ENCODE measurements at places on chromosomes 12 and 14.

DNA sequence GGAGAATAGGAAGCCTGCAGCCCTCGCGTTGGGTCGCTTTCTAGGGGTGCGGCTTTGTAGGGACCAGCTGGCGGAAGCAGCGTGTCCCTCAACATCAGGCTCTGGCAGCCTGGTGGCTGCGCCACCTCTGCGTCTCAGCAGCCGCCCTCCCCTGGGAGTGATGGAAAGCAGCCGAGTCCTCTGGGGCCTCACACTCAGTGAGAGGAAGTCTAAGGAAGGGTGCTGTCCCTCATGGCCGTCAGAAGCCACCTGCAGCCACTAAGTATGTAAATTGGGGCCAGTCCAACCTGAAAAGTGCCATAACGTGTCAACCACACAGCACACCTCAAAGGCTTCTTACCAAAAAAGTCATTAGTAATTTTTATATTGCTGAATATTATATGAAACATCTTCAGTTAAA, 80.3 kb downstream of the WDR20 start:
- DNase-seq: no peak

DNA sequence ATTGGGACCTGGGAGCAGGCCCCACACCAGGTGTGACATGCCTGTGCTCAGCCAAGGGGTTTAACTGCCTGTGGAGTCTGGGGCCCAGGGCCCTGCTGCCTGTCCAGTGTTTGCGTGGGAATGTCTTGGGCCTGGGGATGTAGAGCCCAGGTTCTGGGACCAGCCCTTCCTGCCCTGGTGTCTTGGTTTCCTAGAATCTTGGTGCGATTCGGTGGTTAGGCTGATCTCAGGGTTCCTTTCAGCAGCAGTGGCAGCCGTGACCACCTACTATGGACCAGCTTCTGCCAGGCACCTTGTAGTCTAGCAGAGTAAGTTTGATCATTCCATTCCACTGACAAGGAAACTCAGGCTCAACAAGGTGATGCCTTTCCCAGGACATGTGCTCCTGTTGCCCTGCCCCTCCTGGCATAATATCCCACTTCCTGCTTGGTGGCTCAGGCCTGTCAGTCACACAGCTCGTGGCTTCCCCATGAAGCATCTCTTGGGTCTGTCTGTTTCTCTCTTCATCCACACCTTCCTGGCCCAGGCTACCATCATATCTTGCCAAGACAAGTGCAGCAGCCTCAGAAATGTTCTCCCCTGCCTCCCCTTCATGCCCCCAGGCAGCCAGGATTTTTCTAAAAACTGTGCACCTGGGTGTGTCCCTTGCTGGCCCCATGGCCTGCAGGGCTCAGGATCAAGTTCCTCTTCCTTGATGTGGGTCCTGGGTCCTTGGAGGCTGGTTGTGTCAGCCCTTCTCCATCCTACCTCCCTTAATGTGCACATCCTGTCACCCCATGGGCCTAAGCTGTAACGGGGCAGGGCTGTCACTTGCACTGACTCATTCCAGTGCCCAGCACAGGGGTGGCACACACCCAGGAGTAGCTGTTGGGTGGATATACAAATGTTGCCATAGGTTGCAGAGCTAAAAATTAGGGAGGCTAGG, 101.6 kb downstream of the SLC25A47 start:
- DNase-seq: no peak

DNA sequence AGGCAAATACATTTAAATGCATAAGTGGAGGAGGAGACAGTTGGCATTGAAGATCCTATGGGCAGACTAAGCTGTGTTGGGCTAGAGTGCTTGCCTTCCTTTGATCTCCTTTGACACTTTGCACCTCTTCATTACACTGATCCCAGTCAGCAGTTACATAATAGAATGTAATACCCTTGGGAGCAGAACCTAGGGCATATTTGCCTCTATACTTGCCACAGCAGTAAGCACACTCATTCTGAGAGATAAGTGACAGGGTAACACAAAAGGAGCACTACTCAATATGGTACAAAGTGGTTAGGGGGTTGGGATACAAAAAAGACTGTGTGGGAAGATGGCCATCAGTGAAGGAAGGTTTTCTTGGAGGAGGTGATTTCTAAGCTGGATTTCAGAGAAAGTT, 9.0 kb downstream of the MARS1 start:
- DNase-seq: no peak

- no peak for DNase-seq
Measured at GRCh38 chr14:105066240-105067071, 1.2 kb upstream of the GPR132 start.

DNA sequence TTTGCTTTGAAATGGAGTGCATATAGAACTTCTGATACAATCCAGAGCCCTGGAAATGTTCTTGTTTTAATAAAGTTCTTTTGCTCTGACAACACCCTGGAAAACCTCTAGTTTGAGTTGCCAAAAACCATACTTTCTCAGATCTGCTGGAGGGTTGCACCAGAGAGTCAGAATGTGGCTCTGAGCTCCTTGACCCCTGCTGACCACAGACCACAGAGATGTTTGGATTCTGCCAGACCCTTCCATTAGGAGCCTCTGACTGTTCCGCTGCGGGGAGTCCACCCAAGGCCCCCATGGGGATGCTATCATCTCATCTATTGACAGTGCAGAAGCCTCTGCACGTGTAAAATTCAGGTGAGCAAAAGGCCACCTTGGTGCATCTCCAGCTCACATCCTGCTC, 332.6 kb downstream of the GLT1D1 start:
- no peak for DNase-seq

- no peak for DNase-seq
Measured at GRCh38 chr12:57142121-57142520, 5.3 kb downstream of the LRP1-AS start.

- DNase-seq: no peak
Measured at GRCh38 chr12:116267948-116268347, 9.5 kb downstream of the MED13L start.

DNA sequence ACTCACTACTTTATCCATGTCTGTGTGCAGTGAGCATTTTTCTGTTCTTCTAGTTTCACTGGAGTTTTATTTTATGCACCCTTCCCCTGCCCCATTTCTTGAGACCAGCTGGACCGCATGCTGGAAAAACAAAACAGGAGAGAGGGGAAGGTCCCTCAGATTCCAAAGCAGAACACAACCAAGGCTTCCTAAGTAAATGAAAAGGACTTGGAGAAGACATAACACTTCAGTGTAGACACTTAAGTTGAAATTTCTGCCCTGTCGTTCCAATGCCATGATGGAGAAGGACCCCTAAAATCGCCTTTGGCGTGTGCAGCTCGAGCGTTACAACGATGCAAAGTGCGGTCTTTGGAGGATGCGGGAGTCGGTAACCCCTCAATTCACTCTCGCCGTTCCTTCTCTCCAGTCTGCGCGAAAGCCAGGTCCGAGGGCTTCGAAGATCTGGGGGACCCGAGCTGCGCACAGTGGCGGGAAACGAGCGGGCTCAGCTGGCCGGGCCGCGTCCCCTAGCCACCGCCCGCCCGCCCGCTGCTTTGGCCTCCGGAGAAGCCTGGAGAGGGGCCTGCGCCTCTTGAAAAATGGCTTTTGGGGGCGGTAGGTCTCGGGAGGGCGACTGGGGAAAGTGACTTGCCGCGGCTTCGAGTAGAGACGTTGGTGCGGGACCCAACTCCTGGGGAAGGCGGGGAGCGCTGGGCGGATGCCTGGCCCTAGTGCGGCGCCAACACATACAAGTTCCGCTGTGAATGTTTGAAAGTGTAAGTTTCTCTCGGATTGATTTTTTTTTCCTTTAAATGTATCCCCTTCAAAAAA, 11.2 kb upstream of the HOXC13 start:
- DNase-seq: no peak

GRCh38 chr14:92686411-92686899, 62.0 kb downstream of the LGMN start:
- DNase-seq: no peak

- no peak for DNase-seq
Measured at GRCh38 chr12:117760990-117761389, 207.8 kb downstream of the KSR2 start.

GRCh38 chr14:79265366-79265946, 945.8 kb downstream of the DIO2 start:
- no peak for DNase-seq

DNA sequence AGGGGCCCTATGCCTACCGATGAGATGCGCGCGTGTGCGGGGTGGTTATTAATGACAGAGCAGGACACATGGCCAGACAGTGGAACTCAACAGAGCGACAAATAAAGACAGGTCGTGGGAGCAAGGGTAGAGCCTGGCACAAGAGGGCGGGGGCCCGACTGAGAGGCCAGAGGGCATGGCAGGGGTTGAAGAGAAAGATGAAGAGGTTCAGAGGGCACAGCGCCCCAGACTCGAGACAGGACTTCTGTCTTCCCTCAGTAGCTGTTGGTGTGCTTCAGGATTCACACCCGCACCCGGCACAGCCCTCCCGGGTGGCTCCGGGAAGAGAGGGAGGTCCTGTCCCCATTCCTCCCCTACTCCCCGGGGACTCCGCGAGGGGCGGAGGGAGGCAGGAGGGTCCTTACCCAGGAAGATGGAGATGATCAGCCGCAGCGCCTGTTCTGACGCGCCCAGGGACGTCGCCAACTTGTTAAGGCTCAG, 366 bp downstream of the LPCAT3 start:
- DNase-seq: no peak

GRCh38 chr14:93716002-93716745, 72.1 kb downstream of the PRIMA1 start:
- DNase-seq: no peak

- DNase-seq: no peak
Measured at GRCh38 chr14:105413544-105413886, 6.1 kb upstream of the MTA1 start.

GRCh38 chr12:130966443-130967030, 12.8 kb downstream of the ADGRD1 start:
- no peak for DNase-seq

DNA sequence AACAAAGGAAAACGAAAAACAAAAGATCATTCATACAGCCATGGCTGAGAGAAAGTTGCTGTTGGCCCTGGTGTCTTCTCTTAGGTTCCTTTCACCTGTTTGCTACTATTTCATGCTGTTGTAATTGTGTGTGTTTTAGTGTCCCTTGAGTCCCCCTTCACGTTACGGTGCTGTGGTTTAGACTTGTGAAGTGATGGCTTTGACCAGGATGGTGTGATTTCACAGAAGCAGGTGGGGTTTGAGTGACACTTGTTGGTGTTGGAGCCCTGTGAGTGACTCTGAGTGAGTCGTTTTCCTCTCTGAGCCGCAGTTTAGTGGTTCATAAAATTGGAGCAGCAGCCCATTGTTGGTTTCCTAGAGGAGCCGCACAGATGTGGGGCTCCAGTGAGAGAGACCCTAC, 635.4 kb downstream of the VRK1 start:
- no peak for DNase-seq

- no peak for DNase-seq
Measured at GRCh38 chr14:77988970-77989369, 181.2 kb upstream of the NRXN3 start.

DNA sequence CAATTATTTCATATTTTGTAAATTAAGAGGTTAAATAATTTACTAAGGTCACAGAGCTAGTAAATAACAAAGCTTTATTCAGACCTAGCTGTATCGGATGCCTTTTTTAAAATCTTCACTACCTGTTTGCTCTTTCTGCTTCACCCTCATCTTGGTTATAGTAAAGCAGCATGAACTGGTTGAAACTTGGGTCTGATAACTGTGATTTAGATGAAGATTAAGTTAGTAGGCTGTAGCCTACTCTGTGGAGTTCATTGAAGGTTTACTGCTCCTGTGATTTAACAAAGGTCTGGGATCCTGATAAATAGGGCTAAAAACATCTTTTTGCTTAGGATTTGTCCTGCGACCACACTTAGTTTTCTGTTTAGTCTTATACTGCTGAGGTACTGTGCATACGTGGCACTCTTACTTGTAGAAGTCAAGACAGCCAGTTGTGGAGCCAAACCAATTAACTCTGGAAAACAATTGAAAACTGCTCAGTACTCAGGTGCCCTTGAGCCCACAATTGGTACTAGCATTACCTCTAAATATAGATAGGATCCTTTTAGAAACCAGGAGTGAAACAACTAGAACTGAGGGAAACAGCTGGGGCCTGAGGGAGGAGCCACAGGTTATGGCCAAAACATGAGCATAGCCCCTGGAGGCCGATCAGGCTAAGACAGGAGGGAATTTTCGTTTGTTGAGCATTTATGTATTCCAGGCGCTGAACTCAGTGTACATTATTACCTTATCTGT, 2.3 kb downstream of the SPATS2 start:
- DNase-seq: no peak
